Thymus (tissue), 14 donors: ENCODE measurements at places on chromosomes 5 and 9. TPM values are rescaled to one million over a fixed set of nuclear protein-coding genes. Genes with fewer than 3 reads are reported as not detected.

Gene ORM1
- total RNA-seq, result 3.1 TPM

Gene SPINK4
- total RNA-seq, result 0.38 TPM

Gene RASGEF1C
- total RNA-seq, result not detected

Gene SV2C
- 0.05 TPM for total RNA-seq

Gene ITGA1
- total RNA-seq, result 9.5 TPM

Gene ISL1
- total RNA-seq, result 6.3 TPM

Gene MUSK
- 0.09 TPM for total RNA-seq

Gene PCDHA8
- not detected for total RNA-seq

Gene ZNG1C
- total RNA-seq, result 22.5 TPM

Gene IL4
- total RNA-seq, result 4.5 TPM

DNA sequence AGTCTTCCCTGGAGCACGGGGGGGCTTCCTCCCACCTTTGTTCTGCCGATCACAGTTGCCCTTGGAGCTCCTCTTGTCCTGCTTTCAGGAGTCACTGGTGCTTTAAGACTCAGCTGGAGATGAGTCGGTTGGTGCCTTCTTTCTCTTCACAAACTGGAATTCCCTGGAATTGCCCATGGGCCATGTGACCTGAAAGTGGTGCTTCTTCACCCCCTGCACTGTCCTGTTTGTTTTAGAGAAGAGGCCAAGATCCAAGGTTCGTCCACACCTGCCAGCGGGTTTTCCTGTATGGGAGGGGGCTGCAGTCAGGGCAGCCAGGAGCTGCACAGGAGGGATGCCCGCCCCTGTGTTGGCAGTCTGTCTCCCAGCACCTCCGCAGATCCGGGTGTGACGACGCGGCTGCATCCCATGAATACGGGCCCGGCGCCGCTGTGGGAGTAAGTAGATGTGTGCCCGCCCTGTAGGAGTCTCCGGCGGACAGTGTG, 9.5 kb upstream of the MRPS2 start:
- H3K4me1 ChIP-seq, result peaks cover 5% of the 10 kb centered on the region
- no peaks in the 10 kb centered on the region for H3K27me3 ChIP-seq
- H3K4me3 ChIP-seq, result no peak overlapping the region
- H3K27ac ChIP-seq, result no peak overlapping the region
- no peaks in the 10 kb centered on the region for H3K36me3 ChIP-seq

GRCh38 chr5:94627191-94627590, 8.7 kb downstream of the SLF1 start:
- no peaks in the 10 kb centered on the region for H3K4me1 ChIP-seq
- H3K4me3 ChIP-seq, result no peak overlapping the region
- H3K36me3 ChIP-seq, result peaks cover 24% of the 10 kb centered on the region
- H3K27ac ChIP-seq, result no peak overlapping the region

GRCh38 chr5:68547622-68548021, 332.1 kb downstream of the PIK3R1 start:
- H3K27me3 ChIP-seq, result no peaks in the 10 kb centered on the region
- no peaks in the 10 kb centered on the region for H3K36me3 ChIP-seq
- no peak overlapping the region for H3K4me3 ChIP-seq
- H3K27ac ChIP-seq, result no peak overlapping the region

- H3K36me3 ChIP-seq, result no peaks in the 10 kb centered on the region
- peaks cover 22% of the 10 kb centered on the region for H3K4me1 ChIP-seq
- no peak overlapping the region for H3K4me3 ChIP-seq
- H3K27me3 ChIP-seq, result no peaks in the 10 kb centered on the region
- no peak overlapping the region for H3K27ac ChIP-seq
Measured at GRCh38 chr9:134432471-134432870, 106.2 kb downstream of the RXRA start.

GRCh38 chr5:145855763-145856267, 17.0 kb downstream of the GRXCR2 start:
- no peak for DNase-seq
- H3K4me3 ChIP-seq, result no peak overlapping the region
- no peaks in the 10 kb centered on the region for H3K36me3 ChIP-seq

- peak overlapping the region; percentile 10 for H3K27ac ChIP-seq
- DNase-seq, result no peak
- no peaks in the 10 kb centered on the region for H3K4me1 ChIP-seq
- H3K36me3 ChIP-seq, result no peaks in the 10 kb centered on the region
- no peak overlapping the region for H3K4me3 ChIP-seq
Measured at GRCh38 chr5:56029457-56029856, 34.7 kb upstream of the IL6ST start.

- no peaks in the 10 kb centered on the region for H3K4me1 ChIP-seq
- DNase-seq, result no peak
- no peak overlapping the region for H3K27ac ChIP-seq
- H3K27me3 ChIP-seq, result no peaks in the 10 kb centered on the region
- H3K36me3 ChIP-seq, result no peaks in the 10 kb centered on the region
- H3K4me3 ChIP-seq, result no peak overlapping the region
Measured at GRCh38 chr9:94663140-94663539, 23.8 kb upstream of the FBP1 start.

- no peak overlapping the region for H3K27ac ChIP-seq
- no peak overlapping the region for H3K4me3 ChIP-seq
- H3K4me1 ChIP-seq, result no peaks in the 10 kb centered on the region
- no peaks in the 10 kb centered on the region for H3K36me3 ChIP-seq
- DNase-seq, result no peak
Measured at GRCh38 chr5:92402045-92402444, 1018.9 kb upstream of the ARRDC3 start.

DNA sequence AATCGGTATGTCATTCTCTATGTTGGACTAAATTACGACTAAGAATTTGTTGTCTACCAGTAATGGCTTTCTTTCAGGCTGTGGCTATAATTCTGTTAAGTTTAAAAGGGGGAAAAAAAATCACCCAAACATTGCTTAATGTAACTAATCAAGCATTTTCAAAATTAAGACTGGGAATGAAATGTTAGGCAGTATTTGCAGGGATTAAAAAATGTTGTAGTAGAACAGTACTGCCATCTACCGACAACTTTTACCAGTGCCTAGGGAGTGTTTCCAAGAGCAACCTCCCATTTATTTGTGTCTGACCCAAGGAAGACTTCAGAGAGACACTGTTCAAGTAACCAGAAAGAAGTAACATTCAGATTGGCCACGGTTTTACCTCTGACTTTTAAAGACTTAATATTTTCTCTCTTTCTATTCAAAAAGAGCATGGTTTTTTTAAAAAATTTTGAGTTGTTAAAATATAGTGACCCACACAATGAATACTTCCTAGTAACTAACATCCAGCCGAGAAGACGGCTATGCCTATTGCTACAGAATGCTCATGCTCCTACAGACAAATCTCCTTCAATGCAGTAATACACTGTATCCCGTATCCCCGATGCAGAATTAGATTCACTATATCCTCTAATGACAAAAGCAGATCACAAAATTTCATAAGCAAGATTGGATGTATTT, 92.4 kb downstream of the ARL15 start:
- DNase-seq, result peak; percentile 23
- H3K4me3 ChIP-seq, result no peak overlapping the region
- H3K27ac ChIP-seq, result no peak overlapping the region
- no peaks in the 10 kb centered on the region for H3K27me3 ChIP-seq
- no peaks in the 10 kb centered on the region for H3K36me3 ChIP-seq
- no peaks in the 10 kb centered on the region for H3K4me1 ChIP-seq

- no peak overlapping the region for H3K27ac ChIP-seq
- H3K27me3 ChIP-seq, result no peaks in the 10 kb centered on the region
- H3K4me3 ChIP-seq, result no peak overlapping the region
- no peaks in the 10 kb centered on the region for H3K36me3 ChIP-seq
Measured at GRCh38 chr9:13758936-13759335, 479.4 kb upstream of the MPDZ start.

DNA sequence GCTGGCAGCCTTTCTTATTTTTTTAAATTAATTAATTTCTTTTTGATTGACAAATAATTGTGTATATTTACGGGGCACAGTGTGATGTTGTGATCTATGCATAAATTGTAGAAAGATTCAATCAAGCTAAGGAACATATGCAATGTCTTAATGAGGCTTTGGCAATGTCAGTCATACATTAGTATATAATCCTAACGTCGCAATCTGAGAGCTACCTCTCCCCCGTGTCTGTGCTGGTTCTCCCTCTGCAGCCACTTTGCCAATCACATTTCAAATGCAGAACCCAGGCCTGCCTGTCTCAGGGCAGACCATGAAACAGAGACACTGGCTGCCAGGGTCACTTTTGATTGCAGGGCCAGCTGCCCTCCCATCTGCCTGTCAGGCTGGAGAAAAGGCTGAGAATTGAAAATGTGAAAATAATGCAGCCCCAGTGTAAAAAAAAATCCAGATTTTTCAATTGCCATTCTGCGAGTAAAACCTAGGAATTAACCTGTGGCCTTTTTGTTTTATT, 56.3 kb downstream of the SLC24A2 start:
- H3K4me1 ChIP-seq, result no peaks in the 10 kb centered on the region
- no peak overlapping the region for H3K27ac ChIP-seq
- no peak overlapping the region for H3K4me3 ChIP-seq
- no peaks in the 10 kb centered on the region for H3K36me3 ChIP-seq
- DNase-seq, result no peak

GRCh38 chr9:130781569-130781968, 53.5 kb upstream of the ABL1 start:
- no peak overlapping the region for H3K27ac ChIP-seq
- H3K27me3 ChIP-seq, result no peaks in the 10 kb centered on the region
- no peaks in the 10 kb centered on the region for H3K4me1 ChIP-seq
- DNase-seq, result no peak
- H3K36me3 ChIP-seq, result no peaks in the 10 kb centered on the region
